ENCODE measurements at places on chromosomes 11 and 22.

- DNase-seq, result no peak
Observed at GRCh38 chr11:120554766-120555432, 43.4 kb downstream of the GRIK4 start.

DNA sequence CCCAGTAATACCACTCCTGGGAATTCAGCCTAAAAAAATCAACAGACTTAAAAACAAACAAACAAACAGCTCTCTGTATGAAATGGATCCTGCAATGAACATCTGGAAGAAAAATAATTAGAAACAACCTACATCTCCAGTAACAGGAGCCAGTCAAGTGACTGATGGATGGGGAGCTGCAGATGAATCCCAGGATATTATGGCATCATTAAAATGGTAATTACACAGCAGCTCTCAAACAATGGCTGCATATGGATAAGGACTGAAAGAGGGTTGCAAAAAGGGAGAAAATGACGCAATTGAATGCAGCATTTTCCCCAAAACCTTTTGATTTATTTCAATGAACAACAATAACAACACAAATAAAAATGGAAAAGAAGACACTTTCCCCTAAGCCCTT, 4.1 kb downstream of the NPTXR start:
- DNase-seq, result no peak

- no peak for DNase-seq
Observed at GRCh38 chr11:122093731-122094275, 22.2 kb downstream of the BLID start.

GRCh38 chr22:23278883-23279675, 98.8 kb downstream of the BCR start:
- DNase-seq, result no peak

DNA sequence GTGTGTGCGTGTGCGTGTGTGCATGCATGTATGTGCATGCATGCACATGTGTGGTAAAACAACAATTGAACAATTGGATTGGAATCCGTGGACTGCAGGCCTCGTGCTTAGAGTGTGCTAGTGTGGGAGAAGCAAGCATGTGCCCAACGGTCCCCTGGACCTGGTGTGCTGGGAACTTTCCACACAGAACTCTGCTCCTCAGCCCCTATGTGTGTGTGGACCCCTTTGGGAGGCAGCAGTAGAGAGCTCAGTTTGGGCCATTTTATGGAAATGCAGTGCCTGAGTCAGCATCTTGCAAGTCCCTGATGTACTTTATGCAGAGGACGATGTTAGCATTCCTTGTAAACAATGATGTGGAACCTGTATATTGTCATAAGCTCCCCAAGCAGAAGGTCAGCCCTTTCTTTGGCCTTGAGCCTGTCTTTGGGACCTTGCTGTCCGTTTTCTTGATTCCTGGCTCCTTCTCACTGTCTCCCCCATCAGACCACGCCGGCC, 167.3 kb downstream of the TBC1D22A start:
- no peak for DNase-seq

DNA sequence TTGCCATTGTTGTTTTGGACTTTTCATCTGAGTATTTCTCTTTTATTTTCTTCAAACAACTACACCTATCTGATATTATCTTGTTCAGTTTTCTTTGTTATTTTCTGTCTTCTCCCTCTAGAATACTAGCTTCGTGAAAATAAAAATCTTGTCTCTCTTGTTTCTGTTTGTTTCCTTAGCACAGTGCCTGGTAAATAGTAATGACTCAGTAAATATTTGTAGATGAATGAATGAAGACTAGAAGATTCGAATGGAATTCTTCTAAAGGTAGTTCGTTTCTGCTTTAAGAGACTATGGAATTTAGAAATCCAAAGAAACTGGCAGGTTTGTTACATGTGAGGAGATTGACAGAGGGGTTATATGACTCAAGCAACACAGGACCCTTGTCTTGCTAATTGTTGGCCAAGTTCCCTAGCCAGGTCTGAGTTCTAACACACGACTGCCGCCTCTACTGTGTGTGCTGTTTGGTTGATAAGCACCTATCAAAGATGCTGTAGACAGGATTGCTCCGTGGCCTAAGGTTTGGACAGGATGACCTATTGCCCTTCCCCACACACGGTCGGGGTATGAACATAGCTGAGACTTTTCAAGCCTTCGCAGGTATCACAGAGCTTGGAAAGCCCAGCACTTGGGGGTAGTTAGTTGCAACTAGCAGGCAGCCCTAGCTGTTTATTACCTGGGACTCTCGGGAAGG, 831 bp upstream of the TMEM135 start:
- no peak for DNase-seq

DNA sequence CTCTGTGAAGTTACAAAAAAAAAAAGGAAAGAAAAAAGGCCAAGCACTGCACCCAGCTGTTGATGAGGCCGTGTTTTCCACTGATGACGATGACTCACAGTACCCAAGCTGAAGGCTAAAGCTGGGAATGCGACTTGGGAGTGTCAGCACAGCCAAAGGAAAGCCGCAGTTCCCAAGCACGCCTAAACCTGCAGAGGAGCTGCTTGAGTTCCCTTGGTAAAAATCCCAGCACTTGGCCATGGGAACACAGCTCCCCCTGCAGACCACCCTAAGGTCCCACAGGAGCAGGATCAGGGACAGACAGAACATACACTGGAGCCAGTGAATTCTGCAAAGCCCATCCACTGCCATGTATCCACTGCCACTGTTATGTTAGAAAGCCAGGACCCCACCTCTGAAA, 39.9 kb downstream of the SERGEF start:
- peak; percentile 64 for DNase-seq

DNA sequence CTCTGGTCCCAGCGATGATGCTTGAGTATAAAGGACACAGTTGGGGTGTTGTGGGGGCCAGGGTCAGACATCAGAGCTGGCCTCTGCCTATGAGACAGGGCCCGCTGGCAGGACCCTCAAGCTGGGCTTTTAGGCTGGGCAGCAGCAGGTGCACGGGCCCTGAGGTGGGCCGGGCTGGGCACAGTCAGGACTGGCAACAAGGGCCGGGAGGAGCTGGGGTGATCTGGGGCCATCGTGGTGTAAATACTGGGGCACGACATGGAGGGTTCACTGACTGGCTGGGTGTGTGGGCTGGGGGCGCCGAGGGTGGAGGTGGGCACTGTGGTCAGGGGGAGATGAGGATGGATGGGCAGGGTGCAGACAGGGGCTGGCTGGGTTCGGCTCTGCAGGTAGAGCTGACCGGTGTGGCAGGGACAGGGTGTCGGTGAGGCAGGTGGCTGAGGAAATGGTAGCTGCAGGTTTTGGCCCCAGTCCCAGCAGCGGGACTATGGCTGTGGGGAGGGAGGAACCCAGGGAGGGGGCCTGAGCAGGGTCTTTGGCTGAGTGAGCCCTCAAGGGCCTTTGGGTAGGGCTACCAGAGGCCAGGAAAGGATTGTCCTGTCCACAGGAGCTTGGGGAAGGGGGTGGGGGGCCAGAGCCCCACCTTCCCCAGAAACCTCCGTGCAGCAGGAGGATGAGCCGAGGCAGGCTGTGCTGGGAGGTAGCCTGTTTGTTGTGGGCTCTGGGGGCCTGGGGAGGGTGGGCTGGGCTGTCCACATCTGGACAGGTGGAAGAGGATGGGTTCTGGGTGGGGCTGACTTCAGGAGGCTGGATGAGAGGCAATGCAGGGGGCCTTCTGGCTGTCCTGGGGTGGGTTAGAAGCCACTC, 81.4 kb downstream of the KCNQ1 start:
- DNase-seq, result no peak

All from HS-5 (cell line).